ENCODE measurements at places on chromosomes 6 and 20. TPM values are rescaled to one million over a fixed set of nuclear protein-coding genes. Genes with fewer than 3 reads are reported as not detected.
A peak's percentile ranks its signal among the peaks of the same experiment; 100 is the strongest.

GRCh38 chr6:158552796-158553138, 7.1 kb upstream of the TMEM181 start:
- peak; percentile 36 for DNase-seq

DNA sequence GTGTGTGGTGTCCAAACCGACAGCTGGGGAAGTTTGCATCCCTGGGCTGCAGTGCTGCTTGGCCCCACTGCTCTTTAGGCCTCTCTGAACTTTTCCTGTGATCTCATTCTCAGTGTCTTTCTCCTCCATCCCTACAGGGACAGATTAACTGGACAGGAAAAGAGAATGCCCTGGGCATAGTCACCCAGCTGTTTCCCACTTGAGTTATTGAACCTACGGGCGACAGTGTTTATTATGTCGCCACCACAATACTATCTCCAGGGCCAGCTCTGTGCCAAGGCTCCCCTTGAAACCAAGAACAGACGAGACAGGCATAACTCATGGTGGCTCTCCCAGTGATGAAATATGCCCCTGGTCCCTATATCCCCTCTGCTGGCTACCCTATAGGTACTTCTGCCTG, 147.8 kb upstream of the EPHA7 start:
- no peak for DNase-seq

- DNase-seq: peak; percentile 32
Measured at GRCh38 chr20:57791966-57792365, 82.2 kb upstream of the PMEPA1 start.

GRCh38 chr6:150720774-150721233, 121.1 kb downstream of the PLEKHG1 start:
- no peak for DNase-seq

DNA sequence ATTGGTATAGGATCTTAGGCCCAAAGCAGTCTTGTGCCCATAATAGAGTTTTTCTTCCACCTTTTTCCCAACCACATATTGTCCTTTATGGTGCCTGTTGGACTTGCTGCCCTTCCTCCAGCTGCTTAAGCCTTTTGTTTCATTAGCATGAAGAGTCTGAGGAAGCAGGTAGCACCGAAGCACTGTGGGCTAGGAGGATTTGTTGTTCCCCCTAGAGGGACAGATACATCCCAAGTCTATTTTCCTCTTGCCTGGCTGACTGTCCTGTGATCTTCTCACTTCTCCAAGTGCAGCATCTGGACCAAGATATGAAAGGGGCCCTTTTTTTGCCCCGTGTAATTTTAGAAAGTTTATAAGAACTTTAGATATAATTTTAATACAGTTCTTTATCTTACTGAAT, 50.7 kb upstream of the COL10A1 start:
- no peak for DNase-seq

DNA sequence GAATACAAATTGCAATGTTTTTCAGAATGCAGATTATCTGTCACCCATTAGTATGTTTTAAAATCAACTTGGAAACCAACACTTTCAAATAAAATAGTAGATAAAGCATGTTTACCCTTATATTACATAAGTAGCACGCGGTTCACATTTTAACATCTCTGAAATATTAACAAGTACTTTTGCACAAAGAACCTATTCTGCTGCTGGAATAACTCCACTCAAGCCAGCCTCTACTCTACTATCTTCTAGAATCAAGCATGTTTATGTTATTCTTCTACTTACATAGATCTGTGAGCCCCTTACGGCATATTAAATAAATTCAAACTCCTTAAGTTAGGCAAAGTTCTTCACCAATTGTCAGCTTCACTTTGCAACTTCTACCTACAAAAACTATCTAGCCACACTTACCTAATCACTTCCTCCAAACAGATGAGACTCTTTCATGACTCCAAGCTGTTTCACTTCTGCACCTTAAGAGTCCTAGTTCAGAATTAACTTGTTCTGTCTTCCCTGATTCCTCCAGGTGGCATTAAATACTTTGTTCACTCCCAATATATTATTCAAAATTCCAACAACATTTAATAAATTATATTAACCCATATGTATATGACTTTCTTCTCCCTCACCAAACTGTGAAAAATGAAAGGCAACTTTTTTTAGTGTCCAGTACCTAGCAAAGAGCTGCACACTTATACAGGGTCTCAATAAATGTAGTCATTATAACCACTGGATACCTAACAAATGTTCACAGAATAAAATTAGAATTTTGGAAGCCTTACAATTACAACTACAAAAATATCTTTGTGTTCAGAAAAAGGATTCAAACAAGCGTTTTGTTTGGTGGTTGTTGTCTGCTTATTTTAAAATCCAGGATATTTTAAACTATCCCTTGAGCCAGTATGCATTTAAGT, 12.1 kb downstream of the CEP85L start:
- DNase-seq: no peak

- no peak for DNase-seq
Measured at GRCh38 chr6:18302561-18303439, 38.5 kb upstream of the DEK start.

BCAS4 gene
- polyA plus RNA-seq: 24.5 TPM

TRIM31 gene
- polyA plus RNA-seq: 0.09 TPM

Measured in spleen (tissue), 13 donors.